ENCODE measurements at places on chromosomes 12 and 14.
A peak's percentile ranks its signal among the peaks of the same experiment; 100 is the strongest.

DNA sequence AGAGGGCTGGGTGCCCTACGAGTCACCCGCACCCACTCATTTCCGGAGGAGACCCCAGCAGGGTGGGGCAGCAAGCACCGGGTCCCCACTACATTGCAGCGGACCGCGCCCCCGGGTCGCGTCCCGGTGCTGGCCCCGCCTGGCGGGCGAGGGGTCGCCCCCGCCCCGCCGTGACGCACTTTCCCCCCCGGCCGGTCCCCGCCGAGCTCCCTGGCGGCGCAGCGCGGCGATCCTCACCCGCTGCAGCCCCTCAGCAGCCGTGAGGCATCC, 106.1 kb downstream of the PRICKLE1 start:
- no peak for DNase-seq

GRCh38 chr12:132651444-132652100, 33.0 kb downstream of the P2RX2 start:
- no peak for DNase-seq

DNA sequence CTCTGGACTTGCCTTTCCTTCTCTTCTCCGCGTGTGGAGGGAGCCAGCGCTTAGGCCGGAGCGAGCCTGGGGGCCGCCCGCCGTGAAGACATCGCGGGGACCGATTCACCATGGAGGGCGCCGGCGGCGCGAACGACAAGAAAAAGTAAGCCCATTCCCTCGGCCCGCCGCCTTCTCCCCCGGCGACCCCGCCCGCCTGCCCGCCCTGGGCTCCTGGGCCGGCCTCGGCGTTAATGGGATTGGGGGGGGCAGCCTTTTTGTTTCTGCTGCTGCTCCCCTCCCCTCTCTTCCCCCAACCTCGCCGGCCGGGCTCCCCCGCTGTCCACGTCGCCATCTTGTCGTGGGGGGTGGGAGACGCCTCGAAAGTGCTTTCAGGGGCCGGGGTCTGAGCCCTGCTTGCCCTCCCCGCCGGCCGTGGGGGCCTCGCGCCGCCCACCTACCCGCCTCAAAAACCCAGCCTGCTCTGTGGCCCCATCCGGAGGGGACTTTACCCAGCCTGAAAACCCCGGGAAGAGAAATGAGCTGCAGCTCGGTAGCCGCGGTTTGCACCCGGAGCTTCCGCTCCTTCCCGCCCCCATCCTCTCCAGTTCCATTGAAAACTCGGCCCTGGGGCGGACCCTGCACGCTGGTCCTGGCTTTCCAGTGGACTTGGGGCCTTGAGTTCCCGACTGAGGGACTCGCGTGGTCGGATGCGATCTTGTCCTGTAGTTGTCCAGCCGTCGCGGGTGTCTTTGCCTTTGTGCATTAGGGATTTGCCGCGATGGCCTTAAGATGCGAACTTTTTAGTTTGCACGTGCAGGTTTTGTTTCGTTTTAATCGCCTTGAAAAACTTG, 598 bp downstream of the HIF1A start:
- peak; percentile 65 for DNase-seq

DNA sequence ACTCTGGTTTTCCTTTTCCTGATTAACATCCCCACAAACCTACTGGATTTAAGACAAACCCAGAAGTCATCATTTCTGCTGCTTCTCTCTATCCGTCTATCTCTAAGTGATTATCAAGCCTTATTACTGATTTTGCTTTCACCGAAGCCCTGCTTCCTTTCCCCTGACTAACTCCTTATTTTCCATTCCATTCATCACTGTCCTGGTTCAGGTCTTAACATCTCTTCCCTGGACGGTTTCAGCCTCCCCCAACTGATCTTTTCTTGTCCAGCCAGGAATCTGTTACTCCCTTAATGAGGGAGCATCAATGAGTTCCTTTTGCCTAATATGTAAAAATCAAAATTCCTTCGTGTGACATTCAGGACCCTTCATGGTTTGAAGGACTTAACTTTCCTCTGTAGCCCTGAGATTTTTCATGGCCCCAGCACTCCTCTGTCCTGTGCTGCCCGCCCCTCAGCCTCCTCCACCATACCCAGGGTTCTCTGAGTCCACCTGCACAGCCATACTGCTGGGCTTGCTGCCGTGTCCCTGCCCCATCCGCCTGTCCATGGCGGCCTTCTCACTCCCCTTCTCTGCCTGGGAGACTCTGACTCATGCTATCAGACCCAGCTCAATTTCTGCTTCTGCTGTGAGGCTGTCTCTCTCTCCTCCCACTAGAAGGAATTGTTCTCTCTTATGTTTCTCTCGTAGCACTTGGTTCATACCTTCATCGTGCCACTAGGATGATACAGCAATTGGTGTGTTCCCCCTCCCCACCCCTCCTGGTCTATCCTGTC, 167.8 kb upstream of the HIF1A start:
- DNase-seq = peak; percentile 84

GRCh38 chr12:98847242-98847641, 202.2 kb downstream of the APAF1 start:
- DNase-seq = no peak

DNA sequence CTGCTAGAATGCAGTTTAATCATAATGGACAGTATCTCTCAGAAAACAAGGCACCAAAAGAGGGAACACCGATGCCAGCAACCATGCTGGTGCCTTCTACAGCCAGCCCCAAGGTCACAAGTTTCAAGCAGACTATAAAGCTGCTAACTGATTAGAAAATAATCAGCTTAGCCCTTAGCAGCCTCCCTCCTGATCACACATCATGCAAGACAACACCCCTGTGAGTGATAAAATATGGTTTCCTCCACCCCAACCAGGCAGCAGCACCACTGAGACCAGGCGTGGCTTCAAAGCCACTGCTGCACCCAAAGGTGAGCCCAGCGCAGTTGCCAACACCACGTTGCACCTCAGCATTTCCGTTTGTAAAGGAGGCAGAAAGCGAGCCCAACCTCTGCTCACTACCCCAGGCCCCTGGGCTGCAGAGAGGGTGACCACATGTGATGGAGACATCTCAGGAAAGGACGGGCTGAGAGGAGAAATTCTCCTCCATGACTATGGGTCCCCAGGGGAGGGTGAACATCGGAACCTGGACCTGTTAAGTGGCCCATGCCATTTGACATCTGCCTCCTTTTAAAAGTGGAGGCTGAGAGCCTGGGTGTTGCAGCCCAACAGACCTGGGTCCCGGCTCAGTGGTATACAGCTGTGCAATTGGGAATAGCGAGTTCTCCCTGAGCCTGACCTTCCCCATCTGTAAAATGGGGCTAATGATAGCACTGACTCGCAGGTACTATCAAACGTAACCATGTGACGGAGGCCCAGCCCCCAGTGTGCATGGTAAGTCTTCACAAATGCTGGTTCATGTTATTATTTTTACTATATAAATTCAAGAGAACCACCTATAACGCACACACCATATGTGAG, 11.5 kb downstream of the ZFP36L1 start:
- DNase-seq = no peak

- no peak for DNase-seq
Observed at GRCh38 chr14:87989956-87990299, 3.1 kb downstream of the GALC start.

DNA sequence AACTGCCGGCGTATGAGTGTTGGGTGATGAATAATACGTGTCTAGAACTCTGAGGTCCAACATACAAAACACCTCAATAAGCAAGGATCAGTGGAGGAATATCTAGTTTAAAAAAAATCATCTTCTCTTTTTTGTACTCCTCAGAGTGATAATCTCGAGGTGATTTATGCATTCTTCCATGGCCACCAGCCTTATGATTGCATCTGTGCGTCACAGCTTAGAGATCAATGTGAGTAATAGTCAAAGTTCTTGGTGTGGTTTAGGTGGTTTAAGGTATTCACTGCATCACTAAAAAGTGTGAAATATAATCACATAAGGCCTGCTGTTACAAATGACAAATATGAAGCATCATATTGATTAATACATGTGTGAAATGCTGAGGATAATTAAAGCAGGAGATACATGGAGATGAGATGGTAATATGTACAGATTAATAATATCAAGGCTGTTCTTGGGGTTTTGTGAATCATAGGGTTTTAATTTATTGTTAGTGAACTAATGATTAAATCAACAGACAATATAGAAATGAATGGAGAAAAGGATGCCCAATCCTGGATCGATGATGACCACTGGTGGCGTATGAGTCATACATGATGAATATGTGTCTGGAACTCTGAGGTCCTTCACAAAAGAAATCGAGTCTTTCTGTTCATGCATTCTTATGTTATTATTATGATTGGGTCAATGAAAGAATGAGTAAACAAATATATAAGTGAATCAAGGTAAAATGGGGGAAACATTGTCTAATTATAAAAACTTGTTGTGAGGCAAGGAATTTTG, 68.8 kb upstream of the RTL1 start:
- DNase-seq = peak; percentile 29

GRCh38 chr14:24843494-24843893, 206.5 kb downstream of the STXBP6 start:
- DNase-seq = no peak

DNA sequence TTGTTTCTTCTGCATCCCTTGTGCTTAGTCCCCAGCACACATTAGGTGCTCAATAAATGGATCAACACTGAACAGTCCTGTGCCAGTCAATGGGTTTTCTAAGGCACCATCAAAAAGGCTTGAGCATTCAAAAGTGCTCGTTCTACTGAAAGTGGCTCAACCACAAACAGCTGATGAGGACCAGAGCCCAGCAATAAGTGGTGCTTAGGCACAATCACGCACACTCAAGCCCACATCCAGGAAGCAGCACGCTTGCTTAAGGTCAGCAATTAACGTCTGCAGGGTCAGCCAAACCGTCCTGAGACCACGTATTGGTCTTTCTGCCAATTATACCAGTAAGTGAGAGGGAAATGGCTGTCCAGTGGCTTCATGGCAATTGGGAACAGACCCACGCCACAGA, 56.5 kb downstream of the PRIMA1 start:
- no peak for DNase-seq

- no peak for DNase-seq
Observed at GRCh38 chr12:56236091-56236490, 6.2 kb downstream of the SLC39A5 start.

DNA sequence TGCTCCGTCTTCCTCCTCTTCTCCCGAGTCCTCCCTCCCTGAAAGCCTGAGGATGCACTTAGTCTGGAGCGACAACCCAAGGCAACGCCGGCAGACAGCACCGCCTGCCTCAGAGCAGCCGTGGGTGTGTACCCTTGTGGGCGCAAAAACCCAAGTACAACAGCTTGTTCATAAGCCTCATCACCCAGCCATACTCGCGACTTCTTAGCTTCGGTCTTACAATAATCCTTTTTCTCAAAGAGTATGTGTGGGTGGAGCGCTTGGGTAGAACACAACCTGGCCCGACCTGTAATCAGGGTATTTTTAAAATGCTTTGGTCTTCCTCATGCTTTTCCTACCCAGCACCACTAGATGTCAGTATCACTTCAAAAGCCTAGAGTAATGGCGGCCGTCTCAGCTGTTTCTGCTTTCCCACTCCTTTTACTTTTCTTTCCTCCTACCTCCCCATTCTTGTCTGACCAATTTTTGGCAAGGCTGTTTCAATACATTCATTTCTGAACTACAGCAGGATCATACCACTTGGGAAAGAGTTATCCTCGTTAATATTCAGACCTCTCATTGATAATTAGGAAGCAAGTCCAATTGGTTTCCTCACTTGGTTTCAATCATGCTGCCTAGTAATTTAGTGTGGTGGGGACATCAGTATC, 198.9 kb downstream of the EPS8 start:
- DNase-seq = peak; percentile 75

GRCh38 chr14:54713379-54713778, 146.5 kb downstream of the SAMD4A start:
- DNase-seq = peak; percentile 29

DNA sequence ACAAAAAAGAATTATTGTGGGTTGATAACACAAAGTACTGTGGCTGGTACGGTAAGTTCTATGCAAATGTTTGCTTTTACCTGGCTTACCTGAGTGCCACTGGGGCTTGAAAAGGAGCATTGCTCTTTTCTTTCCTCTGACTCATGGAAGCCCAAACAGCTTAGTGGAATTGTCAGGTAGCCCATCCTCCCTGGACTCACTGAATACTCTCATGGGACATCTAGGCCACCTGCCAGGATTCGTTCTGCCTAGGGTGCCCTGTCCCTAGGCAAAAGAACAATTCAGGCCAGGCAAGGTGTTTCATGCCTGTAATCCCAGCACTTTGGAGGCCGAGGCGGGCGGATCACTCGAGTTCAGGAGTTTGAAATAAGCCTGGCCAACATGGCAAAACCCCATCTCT, 22.5 kb upstream of the YAF2 start:
- DNase-seq = no peak

All from astrocyte of the spinal cord (primary cell).